Activated T-cell treated with anti-CD3 and anti-CD28 coated beads for 48 hours (primary cell): ENCODE measurements at places on chromosomes 2 and 18.

GRCh38 chr2:222805591-222806304 is 55.1 kb upstream of the ACSL3 start:
- DNase-seq = no peak

- DNase-seq = no peak
Observed at GRCh38 chr2:133197156-133197555, 371.1 kb downstream of the NCKAP5 start.

GRCh38 chr2:71880846-71881610 is 266.6 kb downstream of the CYP26B1 start:
- no peak for DNase-seq

DNA sequence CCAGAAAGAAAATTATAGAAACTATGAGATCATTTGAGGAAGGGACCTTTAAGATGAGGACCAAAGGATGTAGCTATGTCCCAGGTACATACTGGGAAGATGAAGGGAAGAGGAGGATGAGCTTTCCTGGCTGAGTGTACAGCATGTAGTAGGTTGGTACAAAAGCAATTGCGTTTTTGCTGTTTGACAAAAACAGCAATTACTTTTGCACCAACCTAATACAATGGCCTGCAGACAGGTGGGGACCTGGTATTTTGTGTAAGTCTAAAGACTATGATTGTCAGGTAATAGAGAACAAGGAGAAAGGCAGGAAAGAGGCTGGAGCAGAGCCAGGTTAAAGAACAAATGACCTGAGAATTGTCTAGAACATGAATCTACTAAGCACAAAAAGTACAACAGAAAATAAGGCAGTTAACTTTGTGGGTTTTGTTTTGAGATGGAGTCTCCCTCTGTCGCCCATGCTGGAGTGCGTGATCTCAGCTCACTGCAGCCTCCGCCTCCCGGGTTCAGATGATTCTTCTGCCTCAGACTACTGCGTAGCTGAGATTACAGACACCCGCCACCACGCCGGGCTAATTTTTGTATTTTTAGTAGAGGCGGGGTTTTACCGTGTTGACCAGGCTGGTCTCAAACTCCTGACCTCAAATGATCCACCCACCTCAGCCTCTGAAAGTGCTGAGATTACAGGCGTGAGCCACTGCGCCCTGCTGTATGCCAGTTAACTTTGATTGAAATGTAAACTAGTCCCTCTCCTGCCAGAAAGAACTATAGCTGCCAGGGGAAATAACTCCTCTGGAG is 3.2 kb upstream of the TGOLN2 start:
- no peak for DNase-seq

GRCh38 chr2:149185942-149186490 is 144.4 kb upstream of the LYPD6 start:
- DNase-seq = no peak
